ENCODE measurements at places on chromosomes 5 and 9.

- DNase-seq = no peak
These were observed 16.5 kb downstream of the ADCY2 start for GRCh38 chr5:7412409-7412808.

- DNase-seq = no peak
These were observed 52.9 kb upstream of the SLC28A3 start for GRCh38 chr9:84393266-84393950.

DNA sequence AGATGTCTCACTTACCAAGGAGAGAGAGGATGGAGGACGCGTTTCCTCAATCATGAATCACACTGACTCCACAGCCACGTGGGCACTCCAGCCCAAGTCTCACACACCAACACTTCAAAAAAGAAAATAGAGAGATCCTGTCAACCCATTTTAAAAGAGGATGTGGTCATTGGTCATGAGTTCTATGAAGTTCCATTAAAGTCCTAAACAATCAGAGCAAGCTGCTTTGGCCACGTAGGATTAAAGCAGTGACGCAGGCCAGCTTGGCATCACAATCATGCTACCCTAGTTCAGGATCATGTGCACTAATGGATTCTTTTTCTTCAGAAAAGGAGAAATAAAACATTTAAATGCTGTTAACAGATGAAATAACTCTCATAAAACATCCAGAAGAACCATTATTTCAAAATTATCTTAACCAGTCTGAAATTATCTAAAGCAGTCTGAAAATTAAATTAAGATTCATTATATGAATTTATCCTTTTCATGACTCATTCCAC is 108.1 kb downstream of the SEMA5A start:
- DNase-seq = peak; percentile 87

DNA sequence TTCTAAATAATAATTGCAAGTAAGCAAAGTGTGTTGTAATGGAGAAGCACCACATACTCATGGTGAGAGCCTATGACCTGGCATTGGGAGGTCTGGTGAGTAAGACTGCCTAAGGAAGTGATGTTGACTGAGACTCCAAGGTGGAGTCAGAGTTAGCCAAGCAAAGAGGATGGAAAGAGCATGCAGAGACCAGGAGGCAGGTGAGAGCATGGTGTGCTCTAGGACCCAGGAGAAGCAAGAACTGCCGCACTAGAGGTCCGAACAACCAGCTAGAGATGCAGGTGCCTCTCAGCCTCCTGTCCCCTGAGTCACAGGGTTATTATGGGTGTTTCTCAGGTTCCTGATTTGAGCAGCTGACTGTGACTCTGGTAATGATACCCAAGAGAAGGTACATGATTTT is 27.3 kb downstream of the ANP32B start:
- DNase-seq = peak; percentile 69

- no peak for DNase-seq
These were observed 21.3 kb downstream of the PTTG1 start for GRCh38 chr5:160442824-160443431.

DNA sequence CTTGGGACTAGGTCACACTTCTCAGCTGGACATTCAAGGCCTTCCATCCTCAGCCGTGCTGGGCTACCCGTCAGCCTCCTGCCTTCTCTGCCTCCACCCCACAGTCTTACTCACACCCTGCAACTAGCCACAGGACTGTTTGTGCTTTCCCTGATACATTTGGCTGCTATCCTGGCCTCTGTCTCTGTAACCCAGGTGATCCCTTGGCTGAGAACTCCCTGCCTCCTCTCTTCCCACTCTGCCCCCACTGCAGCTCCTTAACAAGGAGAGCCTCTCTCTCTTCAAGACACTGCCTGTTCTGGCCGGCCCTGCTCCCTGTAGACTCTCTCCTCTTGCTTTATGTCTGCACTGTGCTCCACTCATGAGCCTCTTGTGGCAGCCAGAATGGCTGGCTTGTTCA is 120.6 kb downstream of the MSX2 start:
- no peak for DNase-seq

- DNase-seq = peak; percentile 86
These were observed 18.1 kb downstream of the GSN start for GRCh38 chr9:121285835-121286687.

GRCh38 chr5:160448886-160449285 is 27.2 kb downstream of the PTTG1 start:
- DNase-seq = no peak

GRCh38 chr9:110440796-110441195 is 103.1 kb upstream of the TXNDC8 start:
- peak; percentile 44 for DNase-seq

- no peak for DNase-seq
These were observed 16.6 kb downstream of the SPTLC1 start for GRCh38 chr9:92098638-92099037.

GRCh38 chr5:34655354-34655991 is 655 bp upstream of the RAI14 start:
- peak; percentile 90 for DNase-seq

DNA sequence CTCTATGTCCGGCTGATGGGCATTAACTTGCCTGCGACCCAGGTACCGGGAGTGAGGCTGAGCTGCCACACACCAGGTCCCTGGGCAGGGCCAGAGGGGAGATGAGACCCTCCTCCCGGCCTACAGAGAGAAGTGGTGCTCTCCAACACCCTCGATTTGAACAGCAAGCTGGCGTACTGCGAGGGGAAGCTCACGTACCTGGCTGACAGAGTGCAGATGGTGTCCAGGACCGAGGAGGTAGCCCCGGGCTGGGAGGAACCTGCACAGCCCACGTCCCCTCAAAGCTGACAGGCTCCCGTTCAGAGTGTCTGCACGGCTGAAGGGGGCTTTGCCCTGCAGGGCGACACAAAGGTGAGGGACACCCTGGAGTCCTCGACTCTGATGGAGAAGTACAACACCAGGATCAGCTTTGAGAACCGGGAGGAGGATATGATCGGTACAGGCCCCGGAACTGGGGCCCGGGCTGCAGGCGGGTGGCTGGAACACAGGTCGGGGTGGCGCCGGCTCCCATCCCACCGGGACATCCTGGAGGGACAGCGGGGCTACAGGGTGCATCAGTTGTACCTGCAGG is 1.0 kb upstream of the RABL6 start:
- no peak for DNase-seq

DNA sequence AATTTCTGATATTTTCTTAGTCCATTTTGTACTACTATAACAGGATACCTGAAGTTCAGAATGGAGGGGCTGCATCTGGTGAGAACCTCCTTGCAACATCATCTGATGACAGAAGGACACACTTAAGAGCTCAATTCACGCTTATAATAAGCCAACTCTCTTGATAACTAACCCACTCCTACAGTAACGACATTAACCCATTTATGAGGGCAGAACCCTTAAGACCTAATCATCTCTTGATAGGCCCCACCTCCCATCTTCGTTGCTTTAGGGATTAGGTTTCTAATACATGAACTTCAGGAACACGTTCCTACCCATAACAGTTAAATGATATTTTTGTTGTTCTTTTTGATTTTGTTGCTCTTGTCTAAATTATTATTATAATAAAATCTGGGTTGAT is 69.4 kb downstream of the TNPO1 start:
- DNase-seq = no peak

DNA sequence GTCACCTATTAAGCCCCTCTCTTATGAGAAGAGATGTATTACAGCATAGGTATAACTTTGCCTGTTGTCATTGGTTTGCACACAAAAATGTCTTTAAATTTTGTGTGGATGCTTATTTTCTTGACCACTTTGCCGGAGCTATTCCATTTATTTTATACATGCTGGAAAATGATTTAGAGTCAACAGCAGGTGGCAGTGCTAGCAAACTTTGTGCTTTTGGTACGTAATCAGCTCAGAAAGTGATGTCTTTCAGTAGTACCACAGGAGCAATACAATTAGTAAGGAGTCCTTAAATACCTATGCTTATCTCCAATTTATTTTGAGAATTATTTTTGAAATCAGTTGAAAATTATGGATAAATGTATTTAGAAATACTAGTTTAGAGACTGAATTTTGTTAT is 19.8 kb upstream of the NUDT12 start:
- DNase-seq = peak; percentile 63

GRCh38 chr5:169439362-169439761 is 138.4 kb upstream of the SLIT3 start:
- no peak for DNase-seq

- no peak for DNase-seq
These were observed 67.0 kb downstream of the LPAR1 start for GRCh38 chr9:110971234-110971633.

- DNase-seq = peak; percentile 93
These were observed 10.0 kb downstream of the TCF7 start for GRCh38 chr5:134124289-134125038.

GRCh38 chr9:20804489-20805250 is 120.6 kb downstream of the FOCAD start:
- no peak for DNase-seq

- DNase-seq = no peak
These were observed 1028.5 kb upstream of the ACO1 start for GRCh38 chr9:31355965-31356364.

DNA sequence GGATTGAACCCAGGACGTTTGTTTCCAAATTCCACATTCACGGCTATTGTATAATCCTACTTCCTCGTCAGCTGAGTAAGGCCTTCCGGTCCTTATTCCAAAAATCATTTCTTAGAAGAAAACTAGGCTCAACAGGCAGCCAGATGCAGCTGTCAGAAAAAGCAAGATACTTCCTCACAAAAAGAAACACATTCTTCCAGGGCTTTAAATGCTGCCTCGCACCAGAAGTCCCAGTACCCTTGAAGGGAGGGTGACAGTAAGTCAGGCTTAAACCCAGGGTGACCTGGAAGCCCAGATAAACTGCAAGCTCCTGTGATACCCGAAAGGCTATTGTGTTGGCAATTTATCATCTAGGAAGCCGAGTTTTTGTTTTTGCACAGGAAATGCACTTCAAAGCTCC is 414.0 kb downstream of the NFIB start:
- no peak for DNase-seq

DNA sequence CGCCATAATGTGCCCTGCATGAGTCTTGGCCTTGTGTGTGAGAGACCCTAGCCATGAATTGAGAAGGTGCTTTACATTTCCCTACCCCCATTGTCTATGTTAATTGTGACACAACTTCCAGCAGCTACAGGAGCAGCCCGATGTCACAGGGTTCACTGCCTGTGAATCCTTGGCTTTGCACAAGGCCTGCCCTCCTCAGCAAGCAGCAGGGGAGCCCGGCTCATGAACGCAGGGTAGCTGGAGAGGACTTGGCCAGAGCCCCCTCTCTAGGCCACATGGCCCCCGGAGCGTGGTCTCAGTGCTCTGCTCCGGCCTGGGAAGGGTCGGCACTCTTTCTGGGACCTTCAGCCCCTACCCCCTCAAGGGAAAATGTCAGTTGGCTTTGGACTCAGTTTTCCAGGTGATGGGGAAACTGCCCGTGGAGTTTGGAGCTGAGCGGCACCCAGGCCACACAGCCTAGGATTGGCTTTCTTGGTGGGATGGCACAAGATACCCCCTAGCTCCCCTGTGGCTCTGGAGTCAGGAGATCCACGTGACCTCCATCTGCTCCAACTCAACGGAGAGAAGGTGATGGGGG is 160.8 kb downstream of the DAB2IP start:
- no peak for DNase-seq

GRCh38 chr5:124461941-124462340 is 284.5 kb downstream of the ZNF608 start:
- DNase-seq = no peak

DNA sequence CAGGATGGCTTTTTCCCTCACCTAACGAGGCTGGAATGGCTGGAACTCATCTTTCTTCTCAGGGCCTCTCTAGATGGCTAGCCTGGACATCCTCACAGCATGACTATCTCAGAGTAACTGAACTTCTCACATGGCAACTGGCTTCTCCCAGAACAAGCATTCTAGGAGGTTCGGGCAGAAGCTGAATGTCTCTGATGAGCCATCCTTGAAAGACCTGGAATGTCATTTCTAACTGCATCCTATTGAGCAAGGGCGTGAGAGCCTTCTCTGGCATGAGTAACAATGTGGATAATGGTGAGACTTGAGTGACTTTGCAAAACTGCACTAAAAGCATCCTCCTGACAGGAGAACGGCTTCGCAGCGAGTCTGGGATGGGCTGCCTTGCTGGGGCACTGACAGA is 487.7 kb downstream of the MAT2B start:
- no peak for DNase-seq

- peak; percentile 65 for DNase-seq
These were observed 85.3 kb upstream of the ADRB2 start for GRCh38 chr5:148740966-148741742.

GRCh38 chr9:112784020-112784785 is 33.6 kb downstream of the SNX30 start:
- no peak for DNase-seq

- no peak for DNase-seq
These were observed 59.1 kb downstream of the PLK2 start for GRCh38 chr5:58400737-58401136.

DNA sequence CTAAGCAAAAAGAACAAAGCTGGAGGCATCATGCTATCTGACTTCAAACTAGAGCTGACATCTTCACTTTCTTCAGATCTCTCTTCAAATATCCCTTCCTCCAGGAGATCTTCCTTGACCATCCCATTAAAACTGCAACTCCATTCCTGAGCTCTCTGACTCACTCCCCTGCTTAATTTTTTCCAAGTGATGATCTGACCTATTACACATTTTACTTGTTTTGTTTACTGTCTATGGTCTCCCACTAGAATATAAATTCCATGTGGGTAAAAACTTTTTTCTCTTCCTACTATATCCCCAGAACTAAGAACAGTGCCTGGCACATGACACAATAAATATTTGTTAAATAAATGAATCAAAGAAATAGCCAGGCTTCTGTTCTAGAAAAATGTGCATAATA is 87.5 kb downstream of the SLIT3 start:
- DNase-seq = peak; percentile 78

GRCh38 chr9:34408173-34408572 is 31.5 kb upstream of the MYORG start:
- DNase-seq = no peak

- DNase-seq = peak; percentile 99
These were observed 65.0 kb upstream of the ANGPTL2 start for GRCh38 chr9:127187231-127187956.

- peak; percentile 93 for DNase-seq
These were observed 48.9 kb downstream of the CXXC5 start for GRCh38 chr5:139696894-139697658.

DNA sequence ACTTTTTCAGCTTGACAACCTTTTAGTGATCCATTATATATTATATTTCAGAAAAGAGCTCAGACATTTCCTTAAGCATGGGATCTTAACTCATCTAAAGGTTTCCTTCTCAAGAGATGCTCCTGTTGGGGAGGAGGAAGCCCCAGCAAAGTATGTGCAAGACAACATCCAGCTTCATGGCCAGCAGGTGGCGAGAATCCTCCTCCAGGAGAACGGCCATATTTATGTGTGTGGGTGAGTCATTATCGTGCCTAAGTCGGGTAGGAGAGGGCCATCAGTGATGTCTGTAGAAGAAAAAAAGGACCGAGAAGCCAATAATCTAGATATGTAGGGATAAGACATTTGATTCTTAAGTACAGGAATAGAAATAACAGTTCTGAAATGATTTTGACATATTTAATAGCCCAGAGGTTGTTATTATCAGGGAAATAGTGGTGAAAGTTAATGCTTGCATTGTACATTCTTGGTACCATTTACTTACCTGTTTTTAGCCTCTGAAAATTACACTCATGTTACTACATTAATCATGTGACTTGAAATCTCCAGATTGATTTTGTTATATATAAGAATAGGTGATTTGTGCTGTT is 28.2 kb downstream of the MTRR start:
- DNase-seq = peak; percentile 65

- DNase-seq = no peak
These were observed 16.5 kb downstream of the PFDN1 start for GRCh38 chr5:140286424-140286823.

All from GM23248 (cell line).